ENCODE measurements at places on chromosomes 16 and 17.
A peak's percentile ranks its signal among the peaks of the same experiment; 100 is the strongest.

GRCh38 chr17:76873856-76874255, 5.7 kb downstream of the MGAT5B start:
- no peak for DNase-seq

GRCh38 chr17:36682773-36683172, 81.4 kb downstream of the MRM1 start:
- DNase-seq, result no peak

DNA sequence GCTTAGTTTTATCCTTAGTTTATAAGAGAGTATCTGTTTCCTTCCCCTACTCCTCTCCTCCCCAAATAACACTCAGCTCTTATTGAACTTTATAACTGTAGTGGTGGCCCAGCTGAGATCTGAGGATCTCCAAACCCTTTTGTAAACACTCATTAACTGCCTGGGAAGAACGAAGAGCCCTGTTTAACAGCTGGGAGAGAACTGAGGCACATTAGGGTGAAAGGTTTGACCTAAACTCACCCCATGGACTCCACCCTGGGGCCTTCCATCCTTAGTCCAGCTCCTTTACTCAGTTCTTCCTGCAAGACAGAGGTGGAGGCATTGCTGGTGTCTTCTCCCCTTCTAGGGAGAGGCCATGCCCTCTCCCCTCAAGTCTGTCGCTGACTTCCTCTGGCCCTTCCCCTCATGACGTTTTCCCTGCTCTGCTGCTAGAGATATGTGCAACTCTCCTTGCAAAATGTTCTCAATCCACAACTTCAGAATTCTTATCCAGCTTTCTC, 1.2 kb upstream of the RARA start:
- no peak for DNase-seq

DNA sequence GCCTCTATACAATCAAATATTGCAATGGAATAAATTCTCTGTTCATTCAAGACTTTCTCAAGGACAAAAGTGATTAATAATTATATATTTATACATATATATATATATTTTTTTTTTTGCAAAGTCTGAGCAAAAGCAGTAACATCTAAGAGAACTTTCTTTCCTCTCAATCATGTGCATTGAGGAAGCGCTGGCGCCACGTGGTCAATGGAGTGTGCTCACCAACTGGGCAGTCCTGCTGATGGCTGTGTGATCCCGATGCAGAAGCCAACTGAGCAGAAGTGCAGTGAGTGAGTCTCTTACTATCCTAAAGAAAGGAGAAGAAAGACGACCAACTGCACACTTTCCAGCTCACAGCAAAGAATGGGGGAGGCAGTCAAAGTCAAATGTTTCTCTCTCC, 37.2 kb upstream of the ULK2 start:
- DNase-seq, result no peak

DNA sequence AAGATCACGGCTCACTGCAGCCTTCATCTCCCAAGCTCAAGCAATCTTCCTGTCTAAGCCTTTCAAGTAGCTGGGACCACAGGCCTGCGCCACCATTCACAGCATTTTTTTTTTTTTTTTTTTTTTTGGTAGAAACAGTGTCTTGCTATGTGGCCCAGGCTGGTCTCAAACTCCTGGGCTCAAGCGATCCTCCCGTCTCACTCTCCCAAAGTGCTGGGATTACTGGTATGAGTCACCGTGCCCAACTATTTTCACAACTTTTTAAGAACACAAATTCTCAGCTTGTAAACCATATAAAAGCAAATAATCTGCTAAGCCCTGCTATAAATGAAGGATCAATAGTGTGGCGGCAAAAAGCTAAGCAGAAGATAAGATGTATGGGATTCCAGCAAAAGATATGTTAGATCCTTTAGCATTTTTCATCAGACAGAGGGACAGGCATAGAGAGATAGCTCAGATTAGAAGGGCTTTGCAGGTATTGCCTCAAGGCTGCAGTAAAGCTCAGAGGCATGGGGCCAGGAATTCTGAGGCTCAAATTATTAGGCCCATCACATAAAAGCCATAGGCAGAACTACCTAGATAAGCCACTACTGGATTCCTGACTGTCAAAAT, 55.1 kb downstream of the EMP2 start:
- peak; percentile 52 for DNase-seq

GRCh38 chr16:78571434-78571833, 472.0 kb downstream of the WWOX start:
- DNase-seq, result no peak

GRCh38 chr17:39871801-39872200, 3.8 kb downstream of the ZPBP2 start:
- no peak for DNase-seq

DNA sequence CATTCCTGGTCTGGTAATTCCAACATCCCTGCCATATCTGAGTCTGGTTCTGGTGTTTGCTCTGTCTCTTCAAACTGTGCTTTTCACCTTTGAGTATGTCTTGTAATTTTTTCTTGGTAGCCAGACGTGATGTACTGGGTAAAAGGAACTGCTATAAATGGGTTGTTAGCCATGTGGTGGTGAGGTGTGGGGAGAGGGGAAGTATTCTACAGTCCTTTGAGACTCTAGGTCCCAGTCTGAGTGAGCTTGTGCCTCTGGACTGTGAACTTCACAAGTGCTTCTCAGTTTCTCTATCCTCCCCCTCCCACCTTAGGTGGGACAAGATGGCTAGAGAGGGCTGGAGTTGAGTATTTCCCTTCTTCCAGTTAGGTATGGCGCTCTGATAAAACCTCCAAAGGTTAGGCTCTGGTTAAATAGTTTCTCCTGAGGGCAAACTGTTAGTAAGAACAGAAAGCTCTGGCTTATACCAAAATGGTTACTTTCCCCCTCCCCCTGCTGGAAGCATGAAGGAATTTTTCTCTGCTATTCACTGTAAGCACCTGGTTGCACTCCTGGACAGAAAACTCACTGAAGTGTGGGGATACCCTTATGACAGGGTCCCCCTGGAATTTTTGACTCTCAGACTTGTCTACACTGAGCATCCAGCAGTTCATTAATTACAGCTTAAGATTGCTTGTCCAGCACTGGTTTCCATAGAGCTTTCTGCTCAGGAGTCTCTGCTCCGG, 87.8 kb downstream of the MARCHF10 start:
- DNase-seq, result peak; percentile 82

DNA sequence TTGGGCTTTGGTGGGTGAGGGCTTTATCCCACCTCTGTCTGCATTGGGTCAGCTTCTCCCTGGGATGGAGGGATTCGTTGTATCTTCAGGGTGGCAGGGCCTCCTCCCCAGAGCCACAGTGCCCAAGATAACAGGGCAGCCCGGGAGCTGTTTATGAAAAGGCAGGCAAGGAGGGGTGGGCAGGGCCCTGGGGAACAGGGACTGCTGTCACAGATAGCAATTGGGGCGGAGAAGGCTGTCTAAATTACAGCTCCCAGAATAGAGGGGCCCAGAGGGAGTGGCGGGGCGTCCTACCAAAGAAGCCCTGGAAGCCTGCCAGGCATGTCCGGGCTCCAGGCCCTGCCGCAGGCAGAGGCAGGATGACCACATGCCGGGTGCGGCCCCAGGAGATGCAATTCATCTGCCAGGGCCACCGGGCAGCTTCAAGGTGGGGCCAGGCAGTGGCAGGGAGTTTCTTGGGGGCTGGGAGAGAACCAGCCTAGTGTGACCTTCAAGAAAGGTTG, 18.8 kb upstream of the PHOSPHO1 start:
- DNase-seq, result peak; percentile 47

GRCh38 chr16:75599452-75600277, 23.4 kb downstream of the ADAT1 start:
- DNase-seq, result peak; percentile 63

DNA sequence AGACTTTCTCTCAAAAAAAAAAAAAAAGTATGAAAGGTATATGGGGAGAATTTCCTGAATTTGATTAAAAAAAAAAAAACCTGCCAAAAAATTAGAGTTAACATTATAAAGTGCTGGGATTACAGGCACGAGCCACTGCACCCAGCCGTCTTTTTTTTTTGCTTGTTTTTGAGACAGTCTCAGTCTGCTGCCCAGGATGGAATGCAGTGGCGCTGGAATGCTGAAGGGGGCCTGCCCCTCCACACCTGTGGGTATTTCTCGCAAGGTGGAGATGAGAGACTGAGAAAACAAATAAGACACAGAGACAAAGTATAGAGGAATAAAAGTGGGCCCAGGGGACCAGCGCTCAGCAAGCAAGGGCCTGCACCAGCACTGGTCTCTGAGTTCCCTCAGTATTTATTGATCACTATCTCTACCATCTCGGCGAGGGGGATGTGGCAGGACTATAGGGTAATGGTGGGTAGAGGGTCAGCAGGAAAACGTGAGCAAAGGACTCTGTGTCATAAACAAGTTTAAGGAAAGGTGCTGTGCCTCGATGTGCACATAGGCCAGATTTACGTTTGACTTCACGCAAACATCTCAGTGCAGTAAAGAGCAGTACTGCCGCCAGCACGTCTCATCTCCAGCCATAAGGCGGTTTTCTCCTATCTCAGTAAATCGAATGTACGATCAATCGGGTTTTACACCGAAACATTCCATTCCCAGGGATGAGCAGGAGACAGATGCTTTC, 117.2 kb downstream of the GOSR1 start:
- DNase-seq, result no peak

GRCh38 chr16:1991135-1991551, 1.4 kb downstream of the SYNGR3 start:
- DNase-seq, result no peak

DNA sequence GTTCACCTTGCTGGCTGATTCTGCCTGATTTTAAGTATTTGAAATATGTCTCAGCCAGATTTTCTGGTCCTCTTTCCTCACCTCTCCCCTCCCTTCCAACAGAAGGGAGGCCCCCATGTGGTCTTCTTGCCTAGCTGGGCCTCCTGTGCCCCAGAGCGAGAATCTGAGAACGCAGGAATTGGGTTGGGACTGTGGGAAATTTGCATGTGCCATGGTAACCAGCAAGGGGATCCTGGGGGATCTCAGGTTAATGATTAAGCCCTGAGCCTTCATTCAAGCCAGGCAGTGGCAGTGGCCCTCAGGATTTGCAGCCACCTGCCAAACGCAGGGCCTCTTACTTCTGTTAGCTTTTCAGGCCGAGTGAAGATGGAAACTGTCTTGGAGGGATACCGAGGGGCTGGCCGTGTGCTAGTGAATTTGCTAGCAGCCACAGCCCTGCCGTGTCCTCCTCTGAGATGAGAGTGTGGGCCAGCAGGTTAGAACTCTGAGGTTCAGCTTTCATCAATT, 40.2 kb downstream of the KSR1 start:
- no peak for DNase-seq

- DNase-seq, result peak; percentile 81
Measured at GRCh38 chr17:33469911-33470310, 176.8 kb upstream of the ASIC2 start.

Measured in trophoblast cell (in vitro differentiated cells and primary cell).